ENCODE measurements at places on chromosomes 2 and 18.

GRCh38 chr2:10348891-10349290 lies 46.2 kb downstream of the HPCAL1 start:
- DNase-seq: no peak

DNA sequence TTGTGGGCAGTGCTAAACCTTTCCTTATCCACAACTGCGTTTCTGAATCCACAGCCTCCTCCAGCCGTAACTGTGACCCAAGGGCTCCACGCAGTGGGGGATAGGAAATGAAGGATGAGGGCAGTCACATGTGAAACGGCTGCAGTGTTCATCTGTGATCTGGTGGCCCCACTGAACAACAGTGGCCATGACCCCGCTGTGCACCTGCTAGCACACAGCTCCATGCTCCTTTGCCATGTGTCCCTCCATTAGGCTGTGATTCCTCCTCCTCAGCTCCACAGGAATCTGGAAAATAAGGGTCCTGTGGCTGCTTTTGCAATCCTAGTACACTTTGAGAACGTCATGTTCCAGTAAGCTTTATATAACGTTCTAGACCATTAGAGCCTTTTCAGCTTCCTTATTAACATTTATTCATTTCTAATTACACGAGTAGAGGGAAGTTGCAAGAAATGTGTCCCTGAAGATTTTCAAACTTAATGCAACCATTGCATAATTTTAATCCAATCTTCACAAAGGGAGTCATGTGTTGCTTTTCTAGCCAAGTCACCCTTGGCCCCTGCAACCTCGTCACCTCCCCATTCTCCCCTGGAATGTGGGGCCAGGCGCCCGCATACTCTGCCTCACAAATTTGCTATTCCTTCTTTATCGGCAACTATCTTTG lies 7.1 kb upstream of the NAPG start:
- no peak for DNase-seq

GRCh38 chr18:80046961-80047541 lies 12.8 kb downstream of the RBFA start:
- no peak for DNase-seq

DNA sequence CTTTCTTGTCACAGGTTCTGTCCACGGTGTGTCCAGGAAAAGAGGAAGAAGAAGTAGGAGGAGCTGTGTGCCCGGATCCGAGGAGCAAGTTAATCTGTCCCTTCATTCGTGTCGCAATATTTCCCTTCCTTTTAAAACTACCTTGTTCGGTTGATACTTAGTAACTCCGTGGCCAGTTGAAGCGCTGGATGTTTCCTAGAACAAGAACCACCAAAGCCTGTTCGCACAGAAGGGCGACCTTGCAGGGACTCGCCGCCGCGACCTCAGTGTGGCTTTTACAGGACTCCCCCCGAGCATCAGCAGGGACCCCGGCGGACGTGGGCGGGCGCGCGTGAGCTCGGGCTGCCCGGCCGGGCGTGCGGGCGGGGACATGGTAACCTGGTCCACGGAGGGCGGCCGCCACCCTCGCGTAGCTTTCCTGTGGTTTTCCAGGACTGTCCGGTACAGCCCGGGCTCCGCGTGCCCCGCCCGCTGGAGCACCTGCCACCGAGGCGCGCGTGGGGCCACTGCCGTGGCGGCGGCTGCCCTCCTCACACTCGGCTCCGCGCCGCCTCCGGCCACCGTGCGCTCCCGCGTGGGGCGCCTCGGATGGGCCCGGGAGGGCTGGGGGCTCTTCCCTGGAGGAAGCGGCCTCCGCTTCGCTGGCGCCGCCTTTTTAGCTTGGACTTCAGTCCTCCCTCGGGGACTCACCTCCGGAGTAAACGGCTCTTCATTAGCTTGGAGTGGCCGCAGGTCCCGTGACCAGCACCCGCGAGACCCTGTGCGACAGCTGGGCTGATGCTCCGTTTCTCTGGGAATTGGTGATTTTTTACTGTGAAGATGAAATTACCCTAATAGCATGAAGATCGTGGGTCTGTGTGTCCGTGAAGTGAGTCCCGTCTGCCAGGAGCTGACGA lies 9.2 kb upstream of the D2HGDH start:
- no peak for DNase-seq

DNA sequence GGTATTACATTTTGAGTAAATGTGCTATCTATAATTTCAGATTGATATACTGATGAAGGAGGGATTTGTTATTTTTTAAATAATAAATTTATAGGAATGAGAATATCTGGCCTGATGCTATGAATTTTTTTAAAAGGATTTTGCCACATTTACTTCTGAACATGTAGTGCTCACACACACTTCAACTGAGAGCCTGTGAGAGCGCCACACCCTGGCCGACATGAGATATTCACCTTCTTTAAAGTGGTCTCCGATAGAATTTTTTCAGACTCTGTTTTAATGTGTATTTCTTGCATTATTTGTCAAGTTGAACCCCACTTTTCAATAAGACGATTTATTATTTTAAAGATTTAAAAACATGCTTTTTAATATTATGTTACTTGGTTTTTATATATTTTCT lies 813.3 kb downstream of the DCC start:
- DNase-seq: no peak

Measured in effector CD8-positive, alpha-beta T cell (primary cell).